ENCODE measurements at places on chromosomes 3 and 15.

DNA sequence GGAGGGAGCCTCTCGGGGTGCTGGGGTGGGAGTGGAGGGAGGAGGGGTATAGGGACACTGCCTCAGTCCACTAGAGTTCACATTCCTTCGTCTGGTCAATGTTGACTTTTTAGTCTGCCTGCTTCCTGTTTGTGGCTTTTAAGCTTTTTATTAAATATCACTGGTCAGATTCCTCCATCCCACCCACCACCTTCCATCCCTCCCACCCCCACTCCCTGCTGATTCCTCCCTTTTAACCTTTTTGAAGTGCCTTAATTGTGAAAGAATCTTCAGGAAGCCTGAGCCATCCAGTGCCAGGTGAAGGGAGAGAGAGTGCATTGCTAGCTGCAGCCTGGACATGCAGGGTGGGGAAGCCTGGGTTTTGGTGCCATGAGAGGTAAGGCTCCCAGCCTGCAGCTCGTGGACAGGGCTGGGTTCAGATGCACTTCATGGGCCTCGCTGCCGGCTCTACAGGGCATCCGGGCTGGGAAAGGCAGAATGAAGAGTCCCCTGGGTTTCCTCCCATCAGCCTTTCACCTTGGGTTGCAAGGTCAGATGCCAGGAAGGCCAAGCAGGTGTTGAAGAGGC, 105.9 kb downstream of the DNAJB8 start:
- DNase-seq, result no peak

- DNase-seq, result no peak
Measured at GRCh38 chr3:37607604-37608003, 254.1 kb upstream of the CTDSPL start.

DNA sequence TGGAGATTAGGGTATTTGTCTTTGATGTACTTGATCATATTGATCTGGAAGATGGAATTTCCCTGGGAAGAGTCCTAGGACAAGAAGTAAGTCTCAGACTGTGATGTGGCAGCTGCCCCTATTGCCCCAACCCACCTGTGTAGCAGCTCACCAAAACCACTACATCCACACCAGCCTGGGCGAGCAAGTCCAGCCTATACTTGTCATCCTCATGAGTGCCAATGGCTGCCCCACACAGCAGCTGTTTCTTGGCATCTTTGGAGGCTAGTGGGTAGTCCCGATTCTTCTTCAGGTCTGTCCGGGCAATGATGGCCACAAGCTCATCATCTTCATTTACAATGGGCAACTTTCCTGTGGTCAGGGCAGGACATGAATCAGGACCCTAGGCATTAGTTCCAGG, 2.7 kb downstream of the IMPDH2 start:
- no peak for DNase-seq

DNA sequence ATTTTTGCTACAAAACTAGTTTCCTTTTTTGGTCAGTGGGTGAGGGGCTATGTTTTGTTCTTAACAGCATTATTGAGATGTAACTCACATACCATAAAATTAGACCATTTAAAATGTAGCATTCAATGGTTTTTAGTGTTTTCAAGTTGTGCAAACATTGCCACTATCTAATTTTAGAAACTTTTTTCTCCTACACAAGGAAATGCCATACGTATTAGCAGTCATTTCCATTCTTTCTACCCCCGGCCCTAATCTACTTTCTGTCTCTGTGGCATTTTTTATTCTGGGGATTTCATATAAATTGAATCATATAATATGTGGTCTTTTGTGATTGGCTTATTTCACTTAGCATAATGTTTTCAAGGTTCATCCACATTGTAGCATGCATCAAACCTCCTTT, 55.0 kb upstream of the TIPARP start:
- no peak for DNase-seq

- no peak for DNase-seq
Measured at GRCh38 chr15:60906146-60906674, 322.9 kb downstream of the RORA start.

DNA sequence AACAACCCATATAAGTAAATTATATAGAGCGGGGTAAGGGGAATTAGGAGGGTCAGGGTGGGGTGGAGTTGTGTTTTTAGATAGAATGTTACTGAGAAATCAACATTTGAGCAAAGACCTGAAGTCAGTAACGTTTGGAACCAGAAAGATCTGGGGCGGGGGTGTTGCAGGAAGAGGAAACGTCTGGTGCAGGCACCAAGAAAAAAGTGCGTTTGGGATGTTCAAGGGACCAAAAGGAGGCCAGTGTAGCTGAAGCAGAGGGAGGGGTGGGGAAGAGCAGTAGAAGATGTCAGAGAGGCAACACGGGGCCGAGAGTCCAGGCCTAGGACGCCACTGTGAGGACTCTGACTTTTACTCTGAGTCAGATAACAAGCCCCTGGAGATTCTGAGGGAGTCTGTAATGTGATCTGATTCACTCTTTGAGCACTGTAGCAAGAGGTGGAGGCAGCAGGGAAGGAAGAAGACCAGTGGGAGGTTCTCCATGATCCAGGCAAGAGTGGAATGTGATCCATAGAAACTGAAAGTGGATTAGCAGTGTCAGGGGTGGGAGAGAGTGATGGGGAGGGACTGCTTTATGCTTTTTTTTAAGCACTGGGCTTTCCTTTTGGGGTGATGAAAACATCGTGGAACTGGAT, 179.3 kb upstream of the CHRM5 start:
- DNase-seq, result no peak

DNA sequence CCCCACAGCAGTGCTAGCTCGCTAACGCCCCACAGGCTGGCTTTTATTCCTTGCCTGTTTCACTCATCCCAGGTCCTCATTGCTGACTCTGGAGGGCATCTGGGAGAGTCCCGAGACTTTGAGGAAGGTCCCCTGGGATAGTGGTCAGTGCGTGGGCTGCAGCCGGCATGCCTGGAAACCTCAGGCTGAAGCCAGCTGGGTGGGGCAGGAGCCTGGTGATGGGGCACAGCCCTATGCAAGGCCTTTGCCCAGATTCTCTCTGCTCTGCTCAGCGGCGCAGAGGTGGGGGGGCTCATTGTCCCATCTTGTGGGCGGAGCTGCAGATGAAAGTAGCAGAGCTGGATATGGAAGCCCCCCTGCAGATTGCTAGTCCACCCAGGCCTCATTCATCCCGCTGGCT, 55.7 kb upstream of the SMAD6 start:
- DNase-seq, result no peak

DNA sequence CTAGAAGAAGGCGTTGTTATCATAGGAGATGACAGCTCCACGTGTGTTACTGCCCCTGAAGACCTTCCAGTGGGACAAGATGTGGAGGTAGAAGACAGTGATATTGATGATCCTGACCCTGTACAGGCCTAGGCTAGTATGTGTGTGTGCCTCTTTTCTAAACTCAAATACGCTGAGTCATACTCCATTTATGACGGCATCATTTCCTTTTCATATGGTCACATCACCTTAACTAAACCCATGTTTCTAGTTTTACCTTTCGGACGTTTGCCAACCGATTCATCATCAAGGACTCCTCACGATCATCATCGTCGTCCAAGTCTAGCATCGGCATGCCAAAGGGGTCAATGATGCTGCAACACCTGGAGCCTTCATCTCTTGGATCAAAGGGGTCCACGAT, 149.0 kb downstream of the CBLB start:
- DNase-seq, result no peak

DNA sequence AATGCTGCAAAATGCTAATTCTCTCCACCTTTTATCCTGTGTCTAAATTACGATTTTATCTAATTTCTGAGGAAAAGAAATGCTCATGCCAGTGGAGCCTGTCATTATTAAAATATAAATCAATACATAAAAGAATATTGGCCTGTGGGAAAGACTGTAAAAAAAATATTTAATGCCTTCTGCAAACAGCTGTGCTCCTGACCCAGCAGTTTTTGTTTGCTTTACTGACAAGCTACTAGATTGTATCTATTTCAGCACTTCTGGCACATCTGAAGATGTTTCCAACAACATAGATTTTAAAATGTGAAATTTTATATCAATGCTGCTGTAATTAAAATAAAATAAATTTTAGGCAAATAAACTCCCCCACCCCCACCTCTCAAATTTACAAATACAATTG, 493.6 kb upstream of the AGTR1 start:
- no peak for DNase-seq

DNA sequence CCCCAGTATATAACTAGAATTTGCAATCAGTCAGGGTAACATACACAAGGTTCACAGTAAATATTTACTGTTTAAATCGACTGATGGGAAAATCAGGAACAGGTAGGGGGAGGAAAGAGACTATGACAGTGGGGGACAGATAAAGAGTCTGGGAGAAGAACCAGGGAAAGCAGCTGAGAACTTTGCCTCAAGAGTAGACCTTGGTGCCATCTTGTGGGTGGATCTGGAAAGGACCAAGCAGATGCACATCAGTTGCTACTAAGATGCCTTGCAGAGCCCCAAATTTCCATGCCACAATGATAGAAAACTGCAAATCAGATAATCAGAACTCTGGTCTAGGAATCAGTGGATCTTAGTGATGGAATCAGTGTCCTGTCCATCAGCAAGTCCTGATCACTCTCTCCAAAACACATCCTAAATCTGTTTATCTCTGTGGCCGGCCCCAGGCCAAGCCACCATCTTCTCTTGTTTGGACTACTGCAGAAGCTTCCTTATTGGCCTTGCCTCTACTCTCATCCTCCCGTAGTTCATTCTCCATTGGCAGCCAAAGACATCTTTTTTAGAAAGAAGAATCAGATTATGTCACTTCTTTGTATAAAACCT, 62.7 kb downstream of the PDE8A start:
- peak; percentile 64 for DNase-seq

GRCh38 chr15:40314723-40315276, 7.1 kb upstream of the PLCB2 start:
- DNase-seq, result no peak

GRCh38 chr15:85289677-85290365, 90.6 kb upstream of the AKAP13 start:
- no peak for DNase-seq

- no peak for DNase-seq
Measured at GRCh38 chr15:85444122-85444745, 63.8 kb downstream of the AKAP13 start.

DNA sequence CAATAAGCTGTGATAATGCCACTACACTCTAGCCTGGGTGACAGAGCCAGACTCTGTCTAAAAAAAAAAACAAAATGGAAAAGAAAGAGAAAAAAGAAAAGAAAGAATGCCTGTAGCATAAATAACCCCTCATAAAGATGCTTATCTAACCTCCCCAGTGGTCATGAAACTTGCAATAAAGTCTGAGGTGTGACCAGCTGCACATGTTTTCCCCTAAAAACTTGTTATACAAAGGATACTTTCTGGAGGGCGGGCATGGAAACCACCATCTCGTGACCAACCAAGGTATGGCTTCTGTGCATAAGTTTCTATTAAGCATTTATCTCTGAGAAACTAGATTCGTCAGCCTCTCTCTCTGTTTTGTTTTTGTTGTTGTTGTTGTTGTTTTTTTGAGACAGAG, 21.8 kb downstream of the CCDC32 start:
- no peak for DNase-seq

- DNase-seq, result no peak
Measured at GRCh38 chr3:191502583-191502982, 41.6 kb downstream of the PYDC2 start.

DNA sequence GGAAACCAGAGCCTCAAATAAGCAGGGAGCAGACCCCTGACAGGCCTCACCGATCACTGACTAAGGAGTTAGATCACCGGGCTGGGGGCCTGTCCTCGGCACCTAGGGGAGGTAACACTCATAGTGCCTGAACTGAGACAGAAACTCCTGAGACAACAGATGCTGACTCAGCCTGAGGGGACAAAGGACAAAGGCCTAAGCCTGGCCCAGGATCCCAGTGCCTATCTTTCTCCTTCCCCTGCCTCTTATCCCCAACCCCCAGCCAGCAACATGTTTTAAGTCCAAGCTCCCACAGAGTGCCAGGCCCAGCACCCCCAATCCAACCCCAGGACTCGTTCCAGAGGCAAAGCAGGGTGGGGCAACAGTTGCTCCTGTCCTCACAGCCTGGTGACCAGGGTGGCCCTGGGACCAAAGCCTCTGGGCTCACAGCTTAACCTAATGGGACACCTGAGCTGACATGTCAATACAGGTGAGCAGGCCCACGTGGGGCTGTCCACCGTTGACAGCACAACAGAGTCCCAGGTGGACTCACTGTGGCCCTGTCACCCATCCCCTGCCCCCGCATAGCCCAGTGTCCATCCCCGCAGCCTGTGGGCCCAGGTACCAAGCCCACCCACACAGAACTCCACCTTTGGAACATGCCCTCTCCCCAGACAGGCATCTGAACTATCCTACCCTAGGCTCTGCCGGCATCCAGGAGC, 37.4 kb downstream of the ADCY5 start:
- no peak for DNase-seq

GRCh38 chr15:34147371-34148140, 45.7 kb downstream of the PGBD4 start:
- DNase-seq, result no peak

DNA sequence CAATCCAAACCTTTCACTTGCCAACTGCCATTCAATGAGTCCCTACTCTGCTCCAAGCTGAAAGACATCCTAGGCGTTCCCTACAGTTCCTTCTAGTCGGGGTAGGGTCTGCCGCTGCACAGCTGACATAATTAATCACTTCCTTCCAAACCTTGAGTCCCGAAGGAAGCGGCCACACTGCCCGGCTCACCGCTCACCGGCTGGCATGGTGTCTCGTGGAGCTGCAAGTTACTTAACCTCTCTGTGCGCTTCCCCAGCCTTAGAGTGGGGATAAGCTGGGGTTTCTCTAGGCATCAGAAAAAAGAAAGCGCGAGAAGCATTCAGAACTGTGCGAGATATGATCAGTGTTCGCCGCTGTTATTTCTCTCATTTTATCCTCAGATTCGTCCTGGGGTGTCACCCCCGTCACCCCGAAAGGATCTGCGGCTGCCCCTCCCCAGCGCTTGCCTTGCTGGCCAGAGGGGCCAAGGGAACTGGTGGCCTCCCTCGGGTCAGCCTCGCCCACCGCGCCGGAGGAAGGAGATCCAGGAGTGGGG, 748 bp downstream of the MRPS25 start:
- DNase-seq, result no peak

DNA sequence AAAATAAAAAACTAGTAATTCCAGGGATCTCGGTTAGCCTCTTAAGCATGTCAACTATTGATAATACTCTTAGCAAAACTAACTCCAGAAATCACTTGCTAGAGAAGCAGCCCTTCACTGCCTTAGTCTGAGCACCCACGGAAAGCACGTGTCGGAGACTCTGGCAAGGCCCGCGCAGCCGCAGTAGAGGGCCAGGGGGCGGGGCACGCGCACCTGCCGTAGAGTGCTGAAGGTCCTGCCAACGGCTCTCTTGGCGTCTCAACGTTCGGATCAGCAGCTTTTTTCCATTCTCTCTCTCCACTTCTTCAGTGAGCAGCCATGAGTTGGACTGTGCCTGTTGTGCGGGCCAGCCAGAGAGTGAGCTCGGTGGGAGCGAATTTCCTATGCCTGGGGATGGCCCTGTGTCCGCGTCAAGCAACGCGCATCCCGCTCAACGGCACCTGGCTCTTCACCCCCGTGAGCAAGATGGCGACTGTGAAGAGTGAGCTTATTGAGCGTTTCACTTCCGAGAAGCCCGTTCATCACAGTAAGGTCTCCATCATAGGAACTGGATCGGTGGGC, at the start of gene LDHAL6B:
Gene LDHAL6B (plus strand): TSS at position 221 of the 561 bp plus-strand sequence. CDS start 98 bp downstream, at position 319.
- no peak for DNase-seq

DNA sequence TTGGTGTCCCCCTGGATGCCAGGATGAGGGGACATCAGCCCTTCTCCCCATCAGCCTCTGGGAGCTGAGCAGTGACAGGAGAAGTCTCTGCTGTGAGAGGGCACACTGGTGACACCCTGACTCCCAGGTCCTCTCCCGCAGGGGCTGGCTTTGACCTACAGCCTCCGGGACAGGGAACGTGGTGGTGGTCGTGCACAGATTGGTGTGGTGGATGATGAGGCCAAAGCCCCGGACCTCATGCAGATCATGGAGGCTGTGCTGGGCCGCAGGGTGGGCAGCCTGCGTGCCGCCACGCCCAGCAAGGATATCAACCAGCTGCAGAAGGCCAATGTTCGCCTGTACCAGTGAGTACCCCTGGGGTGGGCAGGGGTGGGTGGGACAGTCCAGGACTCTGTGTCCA, 6.8 kb downstream of the VILL start:
- peak; percentile 8 for DNase-seq
